ENCODE measurements at places on chromosomes 3 and 15.

- DNase-seq: peak; percentile 41
Measured at GRCh38 chr15:85825719-85826118, 31.0 kb upstream of the KLHL25 start.

GRCh38 chr3:145557405-145557804 lies 603.6 kb downstream of the PLOD2 start:
- DNase-seq: no peak

DNA sequence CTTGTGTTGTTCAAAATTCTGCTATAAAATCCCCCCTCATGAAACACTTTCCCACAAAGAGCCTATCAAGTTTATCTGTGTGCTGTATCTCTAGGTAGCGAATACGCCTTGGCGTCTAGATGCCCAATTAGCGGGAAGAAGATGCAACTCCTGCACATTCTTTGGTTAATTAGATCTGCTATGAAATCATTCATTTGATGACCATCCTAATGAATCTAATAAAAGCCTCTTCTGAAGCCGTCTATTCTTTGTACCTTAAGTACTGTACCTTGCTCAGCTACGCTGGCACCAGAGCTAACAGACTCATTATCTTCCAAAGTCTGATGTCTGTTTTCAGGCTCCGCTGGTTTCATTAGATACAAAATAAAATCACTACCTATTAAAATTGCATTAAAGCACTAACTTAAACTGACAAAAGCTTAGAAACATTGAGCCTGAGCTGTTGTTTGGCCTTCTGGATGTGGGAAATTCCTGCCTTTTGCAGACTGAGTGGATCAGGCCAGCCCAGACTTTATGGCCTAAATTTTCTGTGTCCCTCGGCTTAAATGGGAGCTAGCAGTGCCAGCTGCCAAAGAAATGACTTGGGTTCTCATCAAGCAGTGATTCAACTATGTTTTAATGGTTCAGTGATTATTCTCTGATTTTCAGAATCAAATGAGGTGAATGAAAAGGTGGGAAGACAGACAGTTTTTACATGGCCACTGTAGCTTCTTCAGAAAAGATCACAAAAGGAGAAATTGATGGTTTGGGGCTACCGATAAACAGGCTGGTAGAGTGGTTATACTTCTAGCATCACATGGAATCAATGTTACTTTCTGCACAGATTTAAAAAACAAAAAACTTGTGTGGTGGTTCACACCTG lies 28.4 kb upstream of the CHST2 start:
- no peak for DNase-seq

DNA sequence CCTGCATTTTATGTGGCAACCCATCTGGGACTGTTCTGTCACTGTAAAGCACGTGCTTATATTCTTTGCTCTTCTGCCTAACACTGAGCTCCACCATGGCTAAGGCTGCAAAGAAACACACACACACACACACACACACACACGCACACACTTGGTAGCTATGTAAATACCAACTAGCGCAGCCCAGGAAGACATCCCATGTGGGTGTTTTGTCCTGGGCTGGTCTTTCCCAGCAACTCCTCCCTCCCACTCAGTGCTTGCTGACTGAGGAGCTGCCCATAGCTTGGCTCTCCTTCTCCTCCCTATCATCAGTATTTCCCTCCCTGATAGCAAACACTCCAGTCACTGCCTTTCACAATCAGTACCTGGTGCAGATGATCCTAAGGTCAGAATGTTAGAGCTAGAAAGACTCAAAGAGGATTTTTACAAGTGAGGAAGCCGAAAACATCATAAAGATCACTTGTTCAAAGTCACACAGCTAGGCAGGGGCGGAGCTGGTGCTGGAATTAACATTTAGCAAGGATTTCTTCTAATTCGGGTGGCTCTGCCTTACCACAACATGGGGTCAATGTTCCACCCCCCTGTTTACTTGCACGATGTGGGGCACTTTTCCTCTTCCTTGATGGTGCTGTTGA lies 377.1 kb upstream of the TBL1XR1 start:
- DNase-seq: peak; percentile 82

- no peak for DNase-seq
Measured at GRCh38 chr3:72818905-72819304, 29.3 kb downstream of the SHQ1 start.
